ENCODE measurements at places on chromosomes 12 and 14.
A peak's percentile ranks its signal among the peaks of the same experiment; 100 is the strongest.

GRCh38 chr12:48352157-48352760 is 1.5 kb upstream of the ZNF641 start:
- DNase-seq, result no peak

DNA sequence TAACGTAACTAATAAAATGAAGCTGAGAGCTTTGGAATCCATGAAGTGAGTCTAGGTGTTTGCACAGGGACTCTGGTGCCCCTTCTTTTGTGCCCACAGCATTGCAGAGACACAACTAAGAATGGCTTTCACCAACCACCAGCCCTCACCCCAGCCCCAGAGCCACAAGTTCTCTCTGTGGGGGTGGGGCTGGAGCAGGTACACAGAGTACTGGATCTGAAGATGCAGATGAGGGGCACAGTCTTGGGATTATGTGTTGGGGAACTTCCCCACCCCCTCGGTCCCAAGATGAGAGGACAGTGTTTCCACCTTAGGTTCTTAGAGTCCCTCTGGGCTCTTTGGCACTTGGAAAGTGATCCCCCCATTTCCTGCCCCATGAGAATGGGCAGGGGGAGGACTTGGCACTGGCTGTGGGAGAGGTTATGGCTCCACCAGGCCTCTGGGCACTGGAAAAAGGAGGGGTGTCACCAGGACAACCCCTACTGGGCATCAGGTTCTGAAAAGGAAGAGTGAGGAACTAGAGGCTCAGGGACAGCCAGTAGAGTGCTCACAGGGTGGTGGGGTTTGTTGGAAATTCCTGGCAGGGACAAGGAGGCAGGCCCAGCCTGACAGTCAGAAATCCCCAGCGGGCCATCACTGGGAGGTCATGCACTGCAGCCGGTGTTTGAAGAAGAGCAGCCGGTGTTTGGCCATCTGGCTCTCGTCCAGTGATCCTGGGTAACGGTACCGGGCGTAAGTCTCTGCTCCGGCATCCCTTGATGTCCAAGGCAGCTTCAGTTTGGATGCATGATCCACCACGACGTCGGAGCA is 6.7 kb downstream of the B4GALNT1 start:
- DNase-seq, result no peak

DNA sequence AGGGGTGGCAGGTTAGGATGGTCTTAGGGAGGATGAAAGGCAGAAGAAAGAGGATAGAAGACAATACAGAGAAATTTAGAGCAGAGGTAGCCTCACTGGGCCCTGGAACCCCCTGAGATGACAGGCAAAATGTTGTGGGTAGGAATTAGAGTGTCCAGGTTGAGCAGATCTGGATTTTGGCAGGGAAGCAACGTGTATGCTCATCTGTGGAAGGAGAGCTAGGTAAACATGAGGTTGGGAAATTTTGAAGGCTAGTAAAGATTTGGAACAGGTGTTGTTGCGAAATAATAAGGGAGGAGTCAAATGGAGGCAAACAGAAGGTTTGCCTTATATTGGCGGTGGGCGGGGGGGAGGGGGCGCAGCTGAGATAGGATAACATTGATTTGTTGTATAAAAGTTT is 5.3 kb downstream of the HSD17B6 start:
- DNase-seq, result no peak

- no peak for DNase-seq
These were observed 114.8 kb downstream of the BCL11B start for GRCh38 chr14:99157246-99157645.

- peak; percentile 66 for DNase-seq
These were observed 32.9 kb upstream of the ADGRD1 start for GRCh38 chr12:130920723-130921381.

DNA sequence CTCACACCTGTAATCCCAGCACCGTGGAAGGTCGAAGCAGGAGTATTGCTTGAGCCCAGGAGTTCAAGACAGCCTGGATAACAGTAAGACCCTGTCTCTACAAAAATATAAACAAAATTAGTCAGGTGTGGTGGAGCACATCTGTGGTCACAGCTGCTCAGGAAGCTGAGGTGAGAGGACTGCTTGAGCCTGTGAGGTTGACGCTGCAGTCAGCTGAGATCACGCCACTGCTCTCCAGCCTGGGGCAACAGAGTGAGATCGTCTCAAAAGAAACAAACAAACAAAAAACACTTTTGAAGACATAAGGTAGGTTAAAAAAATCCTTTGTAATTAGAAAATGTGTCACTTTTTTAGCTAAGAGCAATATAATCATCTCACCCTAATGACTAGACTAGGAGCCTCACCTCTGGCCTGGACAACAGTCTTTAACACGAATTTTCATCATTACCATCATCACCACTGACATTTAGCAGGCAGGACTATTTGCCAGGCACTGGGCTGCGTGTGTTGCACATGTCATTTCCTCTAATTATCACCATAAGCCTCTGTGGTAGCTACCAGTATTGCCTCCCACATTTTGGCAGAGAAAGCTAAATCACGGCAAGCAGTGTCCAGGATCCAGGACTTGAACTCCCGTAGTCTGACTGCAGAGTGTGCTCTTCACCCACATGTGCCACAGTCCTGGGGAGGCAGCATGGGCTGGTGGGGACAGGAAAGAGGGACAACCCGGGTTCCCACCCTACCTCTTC is 4.6 kb upstream of the SYCP3 start:
- DNase-seq, result no peak

- no peak for DNase-seq
These were observed 237.3 kb downstream of the NPAS3 start for GRCh38 chr14:33175951-33176350.

DNA sequence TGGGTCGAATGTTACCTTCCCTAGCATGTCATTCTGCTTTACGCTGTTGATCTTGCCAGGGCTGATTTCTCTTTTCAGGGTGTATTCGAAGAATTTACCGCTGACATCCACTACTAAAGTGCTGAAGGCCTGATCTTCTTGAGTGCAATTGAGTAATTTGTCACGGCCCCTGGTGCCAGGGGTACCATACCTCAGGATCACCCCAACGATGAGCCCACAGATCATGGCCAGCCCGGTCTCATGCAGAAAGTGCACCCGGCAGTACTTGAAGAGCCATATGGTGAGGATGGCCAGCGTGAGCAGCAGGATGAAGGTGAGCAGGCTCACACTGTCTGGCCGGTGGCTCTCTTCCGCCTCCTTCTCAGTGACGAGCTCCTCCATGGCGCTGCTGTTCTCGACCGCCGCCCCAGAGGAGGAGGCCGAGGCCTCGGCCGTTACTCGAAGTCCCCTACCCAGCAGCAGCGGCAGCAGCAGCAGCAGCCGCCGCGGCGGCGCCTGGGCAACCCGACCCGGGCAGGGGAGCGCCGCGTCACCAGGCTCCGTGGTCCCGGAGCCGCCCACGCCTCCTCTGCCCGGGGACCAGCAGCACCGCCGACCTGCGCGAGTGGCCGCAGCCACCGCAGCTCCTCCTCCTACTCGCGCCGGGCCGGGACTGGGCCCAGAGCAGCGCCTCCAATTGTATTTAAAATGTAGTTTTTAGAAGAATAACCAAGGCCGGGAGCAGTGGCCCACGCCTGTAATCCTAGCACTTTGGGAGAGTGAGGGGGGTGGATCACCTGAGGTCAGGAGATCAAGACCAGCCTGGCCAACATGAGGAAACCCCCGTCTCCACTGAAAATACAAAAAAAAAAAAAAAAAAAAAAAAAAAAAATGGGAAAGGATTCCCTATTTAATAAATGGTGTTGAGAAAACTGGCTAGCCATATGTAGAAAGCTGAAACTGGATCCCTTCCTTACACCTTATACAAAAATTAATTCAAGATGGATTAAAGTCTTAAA is 58.5 kb upstream of the TMPO start:
- DNase-seq, result no peak

DNA sequence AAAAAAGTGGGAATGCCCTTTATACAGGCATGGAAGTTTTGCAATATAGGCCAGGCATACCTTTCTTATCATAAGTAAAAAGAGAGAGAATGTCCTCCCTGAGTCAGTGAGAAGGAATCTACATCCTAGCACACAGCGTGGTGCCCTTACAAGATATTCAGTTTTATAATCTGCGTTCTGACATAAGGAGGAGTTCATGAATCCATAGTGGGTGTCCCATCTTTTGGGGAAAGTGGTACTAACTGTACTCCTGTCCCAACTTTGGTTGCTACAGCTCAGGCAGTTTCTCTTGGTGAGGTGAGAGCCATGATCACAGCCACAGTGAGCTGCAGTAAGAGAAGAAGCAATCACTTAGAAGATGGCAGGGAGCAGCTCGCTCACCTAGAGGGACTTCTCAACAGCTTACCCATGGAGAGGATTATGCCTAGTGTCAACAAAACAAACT is 332.9 kb downstream of the BCAT1 start:
- DNase-seq, result no peak

DNA sequence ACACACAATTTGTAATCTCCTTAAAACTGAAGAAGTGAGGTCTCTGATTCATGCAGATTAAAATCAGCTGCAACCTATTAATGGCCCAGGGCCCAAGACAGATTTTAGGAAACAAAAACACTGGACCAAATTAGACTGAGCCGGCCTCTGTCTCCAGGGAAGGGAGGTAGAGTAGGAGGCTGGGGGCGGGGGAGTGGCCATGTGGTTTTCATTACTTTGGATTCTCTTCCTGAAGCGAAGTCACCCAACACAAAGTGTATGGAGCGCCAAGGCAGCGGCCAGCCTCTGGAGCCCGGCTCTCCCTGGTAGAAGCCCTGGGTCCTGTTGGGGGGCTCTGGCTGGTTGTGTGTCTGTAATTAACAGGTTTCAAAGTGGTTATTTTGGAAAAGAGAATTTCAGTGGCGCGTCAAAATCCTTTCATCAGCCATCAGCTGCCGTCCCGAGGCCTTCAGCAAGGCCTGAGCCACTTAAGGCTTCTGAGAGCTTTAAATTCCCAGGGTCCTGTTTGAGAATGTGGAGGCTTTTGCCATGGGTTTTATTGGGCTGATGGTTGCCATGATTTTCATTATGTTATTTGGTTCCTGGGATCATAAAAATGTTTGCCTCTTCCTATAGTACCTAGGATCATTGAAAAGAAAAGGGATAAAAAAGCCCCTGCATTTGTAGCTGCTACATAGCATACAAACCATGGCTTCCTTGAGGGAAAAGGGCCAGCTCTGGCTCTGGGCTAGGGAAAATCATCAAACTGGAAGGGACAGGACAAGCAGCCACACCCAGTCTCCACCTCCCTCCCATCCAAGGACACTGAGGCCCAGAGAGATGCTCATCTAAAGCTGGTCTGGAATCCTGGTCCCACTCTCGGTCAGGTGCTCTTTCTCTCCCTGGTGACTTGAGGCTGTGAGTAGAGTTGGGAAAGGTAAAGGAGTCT is 282.4 kb downstream of the ZFP36L1 start:
- peak; percentile 84 for DNase-seq

DNA sequence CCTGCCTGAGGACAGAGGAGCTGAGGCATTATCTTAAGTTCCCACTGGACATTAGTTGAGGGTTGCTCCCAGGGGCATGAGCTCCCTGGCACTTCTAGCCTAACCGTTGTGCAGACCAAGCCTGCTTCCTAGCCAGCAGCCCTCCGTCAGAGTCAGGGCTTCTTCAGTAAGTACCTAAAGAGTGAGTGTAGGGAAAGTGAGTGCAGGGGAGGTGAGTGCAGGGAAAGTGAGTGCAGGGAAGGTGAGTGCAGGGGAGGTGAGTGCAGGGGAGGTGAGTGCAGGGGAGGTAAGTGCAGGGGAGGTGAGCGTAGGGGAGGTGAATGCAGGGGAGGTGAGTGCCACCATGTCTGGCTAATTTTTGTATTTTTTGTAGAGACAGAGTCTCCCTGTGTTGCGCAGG is 190.5 kb downstream of the ESRRB start:
- DNase-seq, result no peak

DNA sequence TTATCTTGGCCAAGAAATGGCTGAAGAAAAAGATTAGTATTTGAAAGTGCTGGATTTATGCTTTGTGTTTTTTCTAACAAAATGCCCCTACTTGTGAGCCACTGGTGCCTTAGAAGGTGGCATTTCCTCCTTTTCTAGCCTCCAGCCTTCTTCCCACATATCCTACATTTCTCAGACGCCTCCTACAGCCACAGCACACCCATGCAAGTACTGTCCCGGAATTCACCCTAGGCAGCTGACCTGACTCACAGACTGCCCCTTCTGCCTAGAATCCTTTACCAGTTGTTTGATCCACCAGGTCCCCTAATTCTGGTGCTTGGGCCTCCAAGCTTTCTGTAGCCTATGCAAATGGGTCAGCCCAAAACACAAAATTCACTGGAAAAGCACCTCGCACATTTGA is 166.0 kb downstream of the FOXN3 start:
- DNase-seq, result no peak

GRCh38 chr12:75578546-75578945 is 67.1 kb upstream of the KRR1 start:
- DNase-seq, result no peak

DNA sequence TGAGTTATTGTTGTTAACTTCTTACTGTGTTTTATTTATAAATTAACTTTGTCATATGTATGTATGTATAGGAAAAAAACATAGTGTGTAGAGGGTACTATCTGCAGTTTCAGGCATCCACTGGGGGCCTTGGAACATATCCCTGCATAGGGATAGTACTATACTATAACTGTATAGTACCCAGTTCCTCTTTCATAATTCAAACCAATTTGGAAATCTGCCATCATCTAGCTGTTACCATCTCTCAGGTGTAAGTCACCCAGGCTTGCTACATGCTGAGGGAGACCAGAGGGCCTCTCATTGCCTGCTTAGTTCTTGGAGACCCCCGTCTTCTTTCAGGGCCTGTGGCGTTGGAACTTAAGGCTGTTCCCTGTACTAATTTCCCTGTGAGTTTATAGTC is 12.9 kb upstream of the DCD start:
- no peak for DNase-seq

DNA sequence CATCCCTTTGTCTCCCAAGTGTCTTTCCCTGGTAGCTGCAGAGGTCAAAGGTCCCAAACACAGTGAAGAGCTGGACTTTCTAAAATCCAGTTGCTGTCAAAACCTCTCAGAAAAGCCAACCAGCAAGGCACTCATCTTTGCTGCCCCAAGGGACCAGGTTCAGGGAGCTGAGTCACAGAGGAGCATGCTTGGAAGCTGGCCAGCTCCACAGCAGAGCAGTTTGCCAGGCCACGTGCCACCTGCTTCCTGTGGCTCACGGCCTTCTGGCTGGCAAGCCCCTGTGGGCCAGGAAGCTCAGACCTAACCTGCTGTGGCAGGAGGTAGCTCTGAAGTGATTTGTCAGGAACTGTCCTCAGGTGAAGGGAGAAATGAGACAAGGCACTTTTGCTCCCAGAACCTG is 3.6 kb downstream of the ISCU start:
- no peak for DNase-seq

DNA sequence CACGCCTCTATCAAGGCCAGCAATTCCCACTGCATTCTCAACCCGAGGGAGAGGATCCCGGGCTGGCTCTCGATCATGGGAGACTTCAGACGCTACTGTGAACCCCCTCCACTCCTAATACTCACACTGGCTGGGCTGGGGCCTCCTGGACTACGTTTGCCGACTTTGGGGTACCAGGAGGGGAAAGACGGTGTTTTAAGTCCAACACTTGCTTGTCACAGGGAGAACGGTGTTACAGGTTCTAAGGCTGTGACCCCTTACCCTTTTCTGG is 463 bp downstream of the NACA start:
- no peak for DNase-seq

DNA sequence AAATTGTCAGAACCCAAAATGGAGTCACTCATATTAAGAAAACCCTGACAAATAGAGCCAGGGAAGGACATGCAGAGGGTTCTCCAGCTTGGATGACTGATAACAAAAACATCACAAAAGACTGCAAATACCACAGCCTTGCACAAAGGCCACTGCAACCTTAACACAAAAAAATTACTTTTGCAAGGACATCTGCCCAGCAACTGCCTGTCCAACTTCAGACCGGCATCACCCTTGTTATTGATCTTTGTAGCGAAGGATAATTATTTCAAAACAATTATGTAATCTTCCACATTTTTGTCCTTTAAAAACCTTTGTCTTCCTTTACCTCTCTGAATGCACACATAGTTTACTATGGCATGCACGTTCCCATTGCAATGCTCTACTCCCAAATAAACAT is 100.6 kb upstream of the TBX3 start:
- no peak for DNase-seq

All from AG09309 (cell line).